Brain pericyte (primary cell): ENCODE measurements at places on chromosomes 12 and 14.

GRCh38 chr12:123389560-123390351 lies 5.8 kb downstream of the KMT5A start:
- no peak for DNase-seq

DNA sequence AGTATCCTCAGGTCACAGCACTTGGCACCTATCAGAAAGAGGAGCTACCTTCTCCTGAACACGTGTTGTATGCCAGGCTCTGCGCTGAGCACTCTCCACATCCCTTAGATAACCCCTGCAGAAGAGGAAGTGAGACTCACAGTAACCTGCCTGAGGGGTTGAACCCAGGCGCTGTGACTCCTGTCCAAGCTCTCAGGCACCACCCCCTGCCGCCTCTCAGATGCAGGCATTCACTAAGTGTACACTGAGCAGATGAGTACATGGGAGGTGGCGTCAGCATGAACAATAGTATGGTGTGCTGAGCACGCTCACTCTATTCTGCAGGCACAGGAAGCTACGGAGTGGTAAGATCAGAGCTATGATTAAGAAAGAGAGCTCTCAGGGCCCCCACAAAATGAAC lies 21.0 kb upstream of the RIC8B start:
- no peak for DNase-seq

- DNase-seq = no peak
These were observed 167.7 kb upstream of the PLXNC1 start for GRCh38 chr12:93980711-93981110.

DNA sequence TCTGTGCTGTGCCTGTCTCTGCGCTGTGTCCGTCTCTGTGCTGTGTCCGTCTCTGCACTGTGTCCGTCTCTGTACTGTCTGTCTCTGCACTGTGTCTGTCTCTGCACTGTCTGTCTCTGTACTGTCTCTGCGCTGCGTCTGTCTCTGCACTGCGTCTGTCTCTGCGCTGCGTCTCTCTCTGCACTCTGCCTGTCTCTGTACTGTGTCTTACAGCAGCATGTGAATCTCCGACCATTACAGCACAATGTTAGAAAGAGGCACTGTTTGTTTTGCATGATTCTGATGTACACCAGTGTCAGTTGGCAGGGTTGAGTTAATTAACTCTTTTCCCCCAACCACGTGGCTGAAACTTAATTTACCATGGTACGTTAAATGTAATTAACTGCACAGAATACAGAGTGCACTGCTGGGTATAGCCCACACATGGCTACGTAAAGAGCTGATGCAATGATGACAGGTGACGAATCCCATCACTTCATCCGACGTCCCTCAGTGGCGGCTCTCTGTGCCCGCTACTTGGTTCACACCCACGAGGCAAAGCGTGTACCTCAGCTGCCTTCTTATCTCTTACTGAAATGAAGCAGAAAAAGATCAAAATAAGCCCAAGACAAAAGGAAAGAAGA lies 127.7 kb upstream of the SFSWAP start:
- DNase-seq = no peak

GRCh38 chr12:18979401-18980126 lies 150.0 kb upstream of the PLEKHA5 start:
- no peak for DNase-seq

GRCh38 chr14:99606359-99606758 lies 2.4 kb upstream of the CCDC85C start:
- DNase-seq = no peak

GRCh38 chr14:22593189-22593588 lies 4.2 kb upstream of the DAD1 start:
- no peak for DNase-seq

- DNase-seq = no peak
These were observed 27.6 kb downstream of the EML1 start for GRCh38 chr14:99820702-99821331.

- no peak for DNase-seq
These were observed 45.4 kb downstream of the SRGAP1 start for GRCh38 chr12:63889721-63890509.

DNA sequence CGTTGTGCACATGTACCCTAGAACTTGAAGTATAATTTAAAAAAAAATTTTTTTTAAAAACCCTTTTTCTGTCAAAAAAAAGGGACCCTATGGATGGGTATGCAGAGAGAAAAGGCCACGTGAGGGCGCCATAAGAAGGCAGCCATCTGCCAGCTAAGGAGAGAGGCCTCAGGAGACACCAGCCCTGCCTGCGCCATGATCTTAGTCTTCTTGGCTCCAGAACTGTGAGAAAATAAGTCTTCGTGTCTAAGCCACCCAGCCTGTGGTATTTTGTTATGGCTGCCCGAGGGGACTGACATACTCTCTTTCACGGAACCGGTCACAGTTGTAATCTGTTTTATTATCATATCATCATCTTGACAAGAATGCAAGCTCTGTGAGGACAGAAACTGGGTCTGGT lies 174.8 kb downstream of the EFCAB11 start:
- no peak for DNase-seq

GRCh38 chr12:27545665-27546064 lies 21.7 kb downstream of the PPFIBP1 start:
- no peak for DNase-seq

GRCh38 chr12:109131154-109132050 lies 15.0 kb downstream of the ACACB start:
- DNase-seq = no peak

- DNase-seq = no peak
These were observed 31.8 kb downstream of the PPFIA2 start for GRCh38 chr12:81727391-81727790.

DNA sequence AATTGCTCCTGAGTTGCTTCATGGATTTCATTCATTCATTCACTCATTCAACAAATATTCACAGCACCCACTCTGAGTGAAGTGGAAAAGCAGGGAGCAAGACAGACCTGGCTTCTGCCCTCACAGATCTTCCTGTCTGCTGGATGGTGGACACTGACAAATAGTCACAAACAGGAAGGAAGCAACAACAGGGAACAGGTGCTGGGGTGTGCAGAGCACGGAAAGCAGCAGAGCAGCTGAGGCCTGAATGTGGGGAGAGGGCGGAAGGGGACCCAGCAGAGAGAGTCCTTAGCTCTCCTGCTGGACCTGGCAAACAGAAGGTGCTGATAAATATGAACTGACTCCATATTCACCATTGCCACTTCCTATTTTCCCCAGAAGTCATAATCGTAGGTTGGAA lies 54.4 kb downstream of the SETD3 start:
- no peak for DNase-seq

GRCh38 chr12:65810036-65810435 lies 14.2 kb upstream of the HMGA2 start:
- no peak for DNase-seq

DNA sequence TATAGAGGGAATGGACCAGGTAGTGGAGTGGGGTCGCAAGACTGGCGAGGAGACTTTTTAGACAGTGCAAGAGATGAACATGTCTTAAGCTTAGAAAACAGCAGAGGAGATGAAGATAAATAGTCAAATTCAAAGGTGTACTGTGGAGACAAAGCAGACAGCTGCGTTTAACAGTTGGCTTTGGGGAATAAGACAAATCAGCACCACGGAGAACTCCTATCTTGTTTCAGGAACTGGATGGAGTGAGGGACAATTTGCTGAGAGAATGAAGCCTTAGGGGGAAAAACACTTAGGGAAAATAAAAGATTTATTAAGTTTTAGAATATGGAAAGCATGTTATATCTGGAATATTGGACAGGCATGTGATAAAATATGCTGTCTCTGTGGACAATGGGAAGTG lies 458.8 kb downstream of the GLT1D1 start:
- no peak for DNase-seq

DNA sequence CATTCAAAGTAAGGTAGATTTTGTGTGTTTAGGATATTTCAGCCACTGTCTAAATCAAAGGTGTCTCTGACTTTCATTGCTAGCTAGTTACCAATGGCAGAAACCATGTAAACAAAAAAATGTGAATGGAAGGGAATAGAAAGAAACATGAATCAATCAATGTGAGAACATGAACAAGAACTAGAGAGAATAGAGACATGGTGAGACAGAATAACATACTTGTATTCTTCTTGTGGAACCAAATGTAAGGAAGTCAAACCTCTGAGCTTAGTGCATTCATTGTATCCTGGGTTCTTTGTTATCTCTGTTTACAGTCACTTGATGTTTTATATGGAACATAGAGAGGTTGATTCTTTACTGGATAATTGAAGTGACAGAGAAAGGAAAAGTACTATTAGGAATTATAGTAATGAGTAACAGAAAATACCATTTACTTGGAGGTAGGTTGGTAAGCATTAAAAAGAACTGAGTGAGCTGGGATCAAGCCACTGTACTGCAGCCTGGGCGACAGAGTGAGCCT lies 2.6 kb upstream of the WNK1 start:
- DNase-seq = no peak

DNA sequence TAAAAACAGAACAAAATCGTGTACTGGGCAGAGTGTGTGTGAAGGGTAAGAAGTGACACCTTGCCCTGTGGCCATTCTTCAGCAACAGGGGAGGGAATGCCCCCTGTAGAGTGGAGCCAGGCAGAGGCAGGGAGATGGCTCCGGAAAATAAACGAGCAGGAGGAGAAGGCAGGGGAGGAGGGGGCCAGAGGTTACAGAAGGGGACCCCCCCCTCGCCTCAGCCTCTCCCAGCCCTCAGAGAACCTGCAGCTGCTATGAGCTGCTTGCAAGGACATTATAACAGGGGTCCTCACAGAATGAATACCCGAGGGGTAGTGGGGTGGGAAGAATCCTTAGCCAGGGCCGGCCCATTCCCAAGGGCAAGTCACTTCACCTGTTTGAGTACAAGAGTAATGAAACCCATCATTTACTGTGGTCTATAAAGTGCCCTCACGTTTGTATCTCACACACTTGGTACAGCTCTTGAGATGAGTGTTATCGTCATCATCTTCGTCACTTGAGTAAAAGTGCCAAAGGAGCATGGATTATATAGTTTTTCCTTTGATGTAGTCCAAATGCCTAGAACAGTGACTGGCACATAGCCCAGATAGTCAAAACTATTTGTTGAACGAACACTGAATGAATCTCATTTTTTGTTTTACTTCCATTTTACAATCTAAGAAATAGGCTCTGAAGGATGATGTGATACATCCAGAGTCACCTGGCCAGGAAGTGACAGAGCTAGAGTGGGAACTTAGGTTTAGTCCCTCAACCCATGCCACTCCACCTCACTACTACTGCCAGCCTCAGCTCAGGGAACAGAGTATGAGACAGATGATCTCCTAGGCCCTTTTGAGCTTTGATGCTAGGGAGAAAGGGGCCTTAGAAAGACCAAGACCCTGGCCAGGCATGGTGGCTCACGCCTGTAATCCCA lies 14.5 kb downstream of the SCNN1A start:
- no peak for DNase-seq

DNA sequence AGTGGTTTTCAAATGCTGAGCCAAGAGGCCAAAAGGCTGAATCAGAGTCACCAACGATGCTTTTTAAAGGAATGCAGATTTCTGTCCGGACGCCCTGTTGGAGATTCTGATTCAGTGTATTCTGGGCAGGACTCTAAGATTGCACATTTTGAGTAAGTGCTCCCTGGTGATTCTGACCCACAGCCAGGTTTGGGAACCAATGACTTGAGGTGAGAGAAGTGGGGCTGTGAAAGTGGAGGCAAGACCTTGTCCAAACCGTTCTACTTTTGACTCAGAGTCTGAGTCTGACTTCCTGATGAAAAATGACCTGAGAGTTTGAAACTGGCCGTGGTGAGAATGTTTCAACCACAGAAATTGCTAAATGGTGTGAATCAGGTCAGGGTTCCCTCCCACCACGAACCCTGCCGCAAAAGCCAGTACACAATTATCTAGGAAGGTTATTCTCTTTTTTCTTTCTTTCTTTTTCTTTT lies 90.2 kb downstream of the NTN4 start:
- DNase-seq = no peak

- DNase-seq = no peak
These were observed 352.6 kb downstream of the RAD51B start for GRCh38 chr14:68172216-68172615.

GRCh38 chr12:54579696-54580333 lies 8.6 kb downstream of the PPP1R1A start:
- DNase-seq = no peak

DNA sequence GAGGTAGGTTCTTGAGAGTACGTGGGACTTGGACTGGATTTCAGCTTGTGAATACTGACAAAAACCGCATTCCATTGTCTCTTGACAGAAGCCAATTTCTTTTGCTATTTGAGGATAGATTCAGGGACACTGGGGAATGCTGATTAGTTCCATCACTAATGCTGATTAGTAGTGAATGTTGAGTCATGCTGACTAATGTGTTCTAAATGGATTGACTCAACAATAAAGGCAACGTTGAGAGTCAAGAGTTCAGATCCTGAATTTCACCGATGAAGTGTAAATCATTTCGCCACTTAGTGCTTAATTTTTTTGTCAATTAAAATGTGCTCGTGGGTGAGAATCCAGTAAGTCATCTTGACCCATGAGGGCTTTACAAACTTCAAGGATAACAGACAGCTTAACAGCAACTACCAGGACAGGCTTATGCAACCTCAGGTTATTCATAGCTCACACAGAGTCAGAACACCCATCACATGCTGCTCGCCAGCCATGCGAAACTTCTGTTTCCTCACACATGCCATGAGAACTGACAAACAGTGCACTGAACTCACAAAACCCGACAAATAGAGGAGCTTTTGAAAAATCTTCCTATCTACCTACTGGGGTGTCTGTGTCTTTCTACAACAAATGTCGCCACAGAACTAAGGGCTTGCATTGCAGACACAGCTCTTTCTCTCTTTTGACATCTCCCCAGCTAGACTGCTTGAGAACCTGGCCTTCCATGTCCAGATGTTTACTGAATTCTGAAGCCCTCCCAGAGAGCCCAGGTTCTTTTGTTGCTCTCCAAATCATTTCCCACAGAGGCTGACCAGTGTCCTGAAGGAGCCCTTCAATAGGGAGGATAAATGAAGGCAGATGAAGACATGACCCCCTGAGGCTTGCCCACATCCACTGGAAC lies 316.4 kb downstream of the ZFP36L1 start:
- peak; percentile 59 for DNase-seq

GRCh38 chr14:31096255-31096654 lies 70.1 kb upstream of the STRN3 start:
- no peak for DNase-seq

- DNase-seq = no peak
These were observed 536.8 kb downstream of the MED13L start for GRCh38 chr12:115740586-115741155.

DNA sequence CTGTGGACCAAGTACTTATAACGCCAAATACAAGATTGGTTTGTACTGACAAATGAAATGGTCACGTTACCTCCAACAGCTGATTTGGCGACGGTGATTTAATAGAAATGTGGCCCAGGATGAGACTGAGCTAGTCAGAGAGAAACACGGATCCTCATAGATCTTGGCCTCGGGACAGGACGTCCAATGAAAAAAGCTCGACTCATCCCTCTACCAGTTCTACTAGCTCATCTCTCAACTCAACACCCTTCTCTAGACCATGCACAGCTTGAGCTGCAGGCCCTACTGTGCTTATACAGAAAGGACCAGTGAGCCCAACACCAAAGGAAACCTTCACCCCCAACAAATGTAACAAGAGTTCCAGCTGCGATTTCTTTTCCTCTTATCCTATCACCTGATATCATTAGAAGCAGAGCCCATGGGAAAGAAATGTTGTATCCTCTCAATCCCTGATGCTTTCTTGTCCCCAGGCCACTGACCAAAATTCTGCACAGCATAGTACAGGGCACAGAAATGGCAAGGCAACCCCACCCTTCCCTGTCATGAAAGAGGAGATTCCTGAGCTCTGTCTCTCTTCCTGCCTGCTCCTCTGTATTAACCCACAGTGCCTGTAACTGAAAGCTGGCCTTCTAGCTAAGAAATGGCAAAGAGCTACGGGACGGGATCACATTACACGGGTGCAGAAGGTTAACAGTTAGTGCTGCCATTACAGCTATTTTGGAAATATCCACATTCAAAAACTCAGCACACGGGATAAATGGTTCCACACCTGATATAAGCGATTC lies 39.2 kb downstream of the DICER1 start:
- no peak for DNase-seq

- DNase-seq = no peak
These were observed 15.6 kb upstream of the TESC start for GRCh38 chr12:117114784-117115183.
